ENCODE measurements at places on chromosomes 5 and 9.
A peak's percentile ranks its signal among the peaks of the same experiment; 100 is the strongest.

- no peak for DNase-seq
Measured at GRCh38 chr5:96148376-96148775, 186.7 kb upstream of the ELL2 start.

DNA sequence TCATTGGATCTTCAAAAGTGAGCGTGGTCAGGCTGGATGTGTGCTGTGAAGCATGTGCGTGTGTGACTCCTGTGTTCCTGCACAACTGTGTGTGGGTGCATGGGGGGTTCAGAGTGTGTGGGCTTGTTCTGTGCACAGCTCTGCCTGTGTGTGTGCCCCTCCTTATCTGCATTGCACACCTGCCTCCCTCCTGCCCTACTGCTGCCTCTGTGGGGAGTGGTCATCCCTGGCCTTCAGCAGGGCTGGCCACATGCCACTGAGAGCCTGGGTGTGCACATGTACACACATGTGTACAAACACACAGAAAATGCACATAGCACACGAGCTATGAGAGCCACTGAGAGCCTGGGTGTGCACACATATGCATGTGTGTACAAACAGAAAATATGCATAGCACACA lies 92.1 kb downstream of the CACNA1B start:
- no peak for DNase-seq

DNA sequence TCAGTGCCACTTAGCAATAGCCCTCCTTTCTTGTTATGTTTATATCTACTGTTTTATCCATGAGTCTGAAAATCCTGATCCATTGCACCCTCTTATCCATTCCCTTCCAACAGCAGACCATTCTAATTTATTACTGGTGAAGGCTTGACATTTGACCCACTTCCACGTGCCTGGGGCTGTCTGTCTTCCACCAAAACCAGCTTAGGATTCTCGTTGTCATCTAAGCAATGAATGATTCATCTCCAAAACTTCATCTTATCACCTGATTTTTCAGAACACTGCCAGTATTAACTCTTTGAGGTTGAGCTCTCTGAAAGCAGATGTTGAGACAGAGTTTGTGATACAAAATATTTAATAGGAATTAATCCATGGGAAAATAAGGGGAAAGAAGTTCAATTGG lies 277.8 kb upstream of the FBXL7 start:
- no peak for DNase-seq

DNA sequence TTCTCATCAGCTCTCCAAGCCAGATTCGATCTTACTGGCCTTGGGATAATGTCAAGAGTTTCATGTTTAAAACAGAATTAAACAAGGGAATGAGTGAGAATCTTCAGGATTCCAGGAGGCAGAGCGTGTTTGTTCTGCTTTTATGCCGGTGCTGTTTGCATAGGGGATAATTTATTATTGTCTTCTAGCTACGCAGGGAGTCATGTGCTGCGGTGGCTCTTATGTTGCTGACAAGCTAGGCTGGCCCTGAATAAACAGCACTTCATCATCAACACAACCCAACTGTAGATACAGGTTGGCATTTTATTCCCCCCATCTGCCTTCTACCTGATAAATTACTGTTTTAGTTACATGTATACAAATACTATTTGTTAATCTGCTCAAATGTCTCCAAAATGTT lies 47.1 kb upstream of the PCA3 start:
- DNase-seq: no peak

GRCh38 chr9:9045072-9045471 lies 1245.5 kb upstream of the DMAC1 start:
- DNase-seq: no peak

DNA sequence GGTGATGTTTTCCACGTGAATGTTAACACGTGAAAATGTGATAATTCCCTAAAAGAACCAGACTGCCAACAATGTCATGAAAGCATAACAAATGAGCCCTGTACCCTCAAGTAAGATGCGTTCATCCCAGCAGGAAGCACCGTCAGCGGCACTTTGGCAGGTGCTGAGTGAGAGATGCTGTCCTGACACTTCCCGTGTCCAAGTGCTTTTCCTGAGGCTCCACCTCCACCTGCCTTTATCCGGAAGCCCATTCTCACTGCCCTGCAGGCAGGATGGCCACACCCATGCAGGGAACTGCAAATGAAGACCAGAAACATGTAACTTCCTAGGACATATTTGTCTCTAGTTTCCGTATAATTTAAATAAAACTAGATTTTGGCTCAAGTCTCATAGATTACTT lies 238.0 kb upstream of the IRX2 start:
- no peak for DNase-seq

- no peak for DNase-seq
Measured at GRCh38 chr9:78001946-78002731, 29.5 kb downstream of the GNAQ start.

DNA sequence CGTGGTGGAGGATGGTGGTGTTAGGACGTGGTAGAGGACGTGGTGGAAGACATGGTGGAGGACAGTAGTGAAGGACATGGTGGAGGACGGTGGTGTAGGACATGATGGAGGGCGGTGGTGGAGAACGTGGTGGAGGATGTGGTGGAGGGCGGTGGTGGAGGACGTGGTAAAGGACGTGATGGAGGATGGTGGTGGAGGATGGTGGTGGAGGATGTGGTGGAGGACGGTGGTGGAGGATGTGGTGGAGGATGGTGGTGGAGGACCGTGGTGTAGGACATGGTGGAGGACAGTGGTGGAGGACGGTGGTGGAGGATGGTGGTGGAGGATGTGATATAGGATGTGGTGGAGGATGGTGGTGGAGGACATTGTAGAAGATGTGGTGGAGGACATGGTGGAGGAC lies 67.6 kb downstream of the S1PR3 start:
- no peak for DNase-seq

DNA sequence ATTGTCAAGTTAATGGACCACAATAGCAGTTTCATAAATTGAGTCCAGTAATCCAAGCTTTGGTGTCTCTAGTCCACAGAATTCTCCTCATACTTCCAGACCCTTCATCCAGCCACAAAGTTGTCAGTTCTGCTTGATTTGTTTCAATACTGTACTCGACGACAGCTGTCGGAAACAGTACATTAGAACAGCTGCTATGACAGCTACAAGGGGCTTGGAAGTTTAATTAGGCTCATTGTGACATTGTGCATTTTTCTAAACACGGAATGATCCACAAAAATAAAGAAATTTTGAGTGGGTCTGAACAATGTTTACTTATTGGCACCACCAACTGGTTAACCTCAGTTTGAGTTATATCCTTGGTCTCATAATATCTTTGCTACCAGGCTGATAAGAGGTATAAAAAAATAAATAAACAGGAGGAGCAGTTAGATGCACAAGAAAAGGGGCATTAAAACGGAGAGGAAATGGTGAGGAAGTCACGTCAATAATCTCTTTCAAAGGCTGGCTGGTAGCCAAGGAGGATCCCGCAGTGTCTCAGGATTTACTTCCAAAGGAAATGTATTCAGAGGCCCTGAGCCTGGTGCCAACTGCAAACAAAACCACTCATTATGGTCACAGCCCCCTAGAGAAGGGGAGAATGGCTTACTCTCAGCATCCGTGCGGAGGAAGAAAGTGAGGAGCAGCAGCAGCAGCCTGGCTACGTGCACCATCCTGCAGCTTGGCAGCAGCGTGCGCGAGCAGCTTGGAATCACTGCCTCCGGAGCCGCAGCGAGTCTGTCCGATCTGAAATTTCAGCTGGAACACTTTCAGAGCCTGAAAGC lies 933.8 kb upstream of the DMAC1 start:
- DNase-seq: no peak

DNA sequence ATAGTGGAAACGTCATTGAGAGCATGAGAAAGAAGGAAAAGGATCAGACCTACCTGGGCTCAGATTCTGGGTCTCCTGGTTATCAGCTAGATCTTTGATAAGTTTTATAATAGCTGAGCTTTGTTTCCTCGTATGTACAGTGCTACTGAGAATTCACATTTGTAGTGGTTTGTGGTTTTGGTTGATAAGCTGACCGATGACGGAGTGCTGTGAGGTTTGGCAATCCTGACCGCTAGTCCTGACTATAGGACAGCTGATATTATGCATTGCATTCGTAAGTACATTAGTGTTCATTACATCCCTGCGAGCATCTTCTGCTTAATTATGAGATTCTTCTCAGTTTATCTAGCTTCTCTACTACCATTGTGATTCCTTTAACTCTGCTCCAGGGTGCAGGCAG lies 190.7 kb upstream of the SLC27A6 start:
- no peak for DNase-seq

DNA sequence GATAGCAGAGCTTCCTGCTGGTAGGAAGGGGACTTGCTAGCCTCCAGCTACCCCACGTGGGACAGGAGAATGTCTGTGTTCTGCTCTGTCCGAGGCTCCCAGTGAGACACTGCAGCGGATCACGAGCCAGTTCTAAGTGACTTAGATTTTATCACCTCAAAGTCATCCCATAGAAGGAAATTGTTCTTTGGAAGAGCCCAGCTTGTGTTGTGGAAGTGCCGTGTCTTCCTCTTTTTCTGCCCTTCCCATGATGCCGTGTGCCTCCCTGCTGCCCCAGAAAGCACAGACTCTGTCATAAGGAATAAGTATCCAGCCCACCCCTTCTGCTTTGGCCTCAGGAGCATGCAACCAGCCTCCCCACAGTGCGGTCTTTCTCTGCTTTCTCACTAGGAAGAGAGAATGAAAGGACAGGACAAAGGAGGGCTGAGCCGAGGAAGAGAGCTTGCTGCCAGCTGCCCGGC lies 35.6 kb downstream of the RUFY1 start:
- no peak for DNase-seq

GRCh38 chr5:144203750-144204596 lies 33.3 kb downstream of the KCTD16 start:
- peak; percentile 49 for DNase-seq

DNA sequence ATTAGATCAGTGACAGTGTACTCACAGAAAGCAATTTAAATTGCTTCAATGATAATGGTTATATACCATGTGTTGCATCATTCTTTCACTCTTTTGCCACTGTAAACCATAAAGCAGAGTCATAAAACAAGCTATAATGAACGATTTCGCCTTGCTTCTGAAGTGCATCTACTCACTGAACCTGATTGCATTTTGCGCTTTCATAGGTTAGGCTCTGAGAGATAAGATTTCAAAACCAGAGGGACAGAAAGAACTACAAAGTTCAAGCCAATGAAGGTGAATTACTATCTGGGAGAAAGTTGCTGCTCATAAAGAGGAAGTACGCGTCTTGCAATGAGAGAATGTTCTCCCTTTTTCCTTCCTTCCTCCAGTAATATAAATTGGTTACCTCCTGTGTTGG lies 412.7 kb downstream of the CETN3 start:
- DNase-seq: no peak

DNA sequence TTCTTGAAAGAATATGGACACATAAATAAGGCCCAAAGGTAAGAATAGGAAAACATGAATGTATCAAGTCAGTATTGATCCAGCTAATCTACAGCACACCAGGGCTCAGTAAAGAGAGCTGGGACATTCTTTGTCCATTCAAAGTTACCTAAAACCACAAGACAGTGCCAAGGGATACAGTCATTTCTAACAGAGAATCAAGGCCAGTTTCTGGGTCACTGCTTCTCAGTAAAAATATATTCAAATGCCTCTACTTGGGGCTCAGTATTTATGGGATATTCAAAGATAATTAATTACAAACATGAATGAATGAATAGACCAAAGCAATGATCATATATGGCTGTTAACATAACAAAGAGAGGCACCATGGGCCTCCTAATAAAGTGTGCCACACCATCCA lies 34.9 kb downstream of the MTMR12 start:
- no peak for DNase-seq

DNA sequence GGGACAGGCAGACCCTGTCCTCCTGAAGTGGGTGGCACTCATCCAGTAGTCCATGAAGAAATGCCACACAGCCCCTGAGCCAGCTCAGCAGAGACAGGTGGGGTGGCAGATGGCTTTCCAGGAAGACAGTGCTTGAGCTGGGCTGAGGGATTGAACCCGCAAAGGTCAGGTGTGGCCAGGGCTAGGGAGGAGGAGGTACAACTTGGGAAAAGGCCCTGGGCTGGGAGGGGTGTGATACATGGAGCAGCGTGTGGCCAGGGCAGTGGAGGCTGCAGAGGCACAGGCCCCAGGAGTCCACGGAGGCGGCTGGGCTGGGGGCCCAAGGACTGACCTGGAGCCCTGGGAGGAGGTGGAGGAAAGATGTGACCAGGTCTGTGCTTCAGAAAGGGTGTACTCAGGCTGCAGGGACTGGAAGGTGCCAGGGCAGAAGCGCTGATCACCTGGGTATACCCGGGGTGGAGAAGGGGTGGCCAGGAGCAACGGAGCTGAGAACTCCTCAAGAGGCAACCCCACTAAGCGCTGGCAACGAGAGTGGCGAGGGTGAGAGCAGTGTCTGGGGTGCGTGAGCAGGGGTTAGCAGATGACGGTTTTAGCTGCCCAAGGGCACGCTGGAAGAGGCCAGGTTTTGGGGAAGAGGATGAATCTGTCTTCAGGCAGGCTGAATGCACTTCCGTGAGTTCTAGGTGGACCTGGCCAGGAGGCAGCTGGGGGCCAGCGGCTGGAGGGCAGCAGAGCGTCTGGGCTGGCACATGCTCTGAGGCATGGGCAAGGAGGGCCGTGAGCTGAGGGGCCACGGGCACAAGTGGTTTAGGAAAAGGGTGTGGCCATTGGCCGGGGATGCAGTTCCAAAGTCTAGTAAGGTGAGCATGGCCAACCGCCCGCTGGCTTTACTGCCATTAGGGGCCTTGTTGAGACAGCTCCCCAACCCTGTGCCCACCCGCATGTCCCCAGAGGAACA lies 3.9 kb upstream of the RABL6 start:
- no peak for DNase-seq

DNA sequence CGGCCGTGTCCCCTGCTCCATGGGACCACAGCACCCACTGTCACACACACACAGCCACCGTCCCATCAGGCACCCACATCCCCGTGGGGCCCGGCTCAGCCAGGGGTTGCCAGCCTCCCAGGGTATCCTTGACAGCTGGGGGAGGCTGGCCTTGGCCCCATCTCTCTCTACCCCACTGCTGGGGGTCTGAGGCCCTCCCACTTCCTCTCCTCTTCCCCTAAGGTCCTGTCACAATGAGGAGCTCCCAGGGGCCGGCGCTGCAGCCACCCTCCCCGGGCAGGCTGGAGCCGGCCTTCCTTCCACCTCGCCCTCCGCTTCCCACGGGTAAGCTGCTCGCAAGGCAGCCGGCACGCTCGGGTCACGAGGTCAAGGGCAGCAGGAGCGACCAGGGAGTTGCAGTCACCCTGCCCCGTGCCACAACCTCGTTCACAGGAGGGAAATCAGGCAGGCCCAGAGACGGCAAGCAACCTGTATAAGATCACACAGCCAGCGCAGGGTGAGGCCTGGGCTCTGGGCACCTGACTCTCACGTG lies 38.6 kb upstream of the NOTCH1 start:
- no peak for DNase-seq

- DNase-seq: no peak
Measured at GRCh38 chr5:181199881-181200638, 4.9 kb downstream of the TRIM7 start.

DNA sequence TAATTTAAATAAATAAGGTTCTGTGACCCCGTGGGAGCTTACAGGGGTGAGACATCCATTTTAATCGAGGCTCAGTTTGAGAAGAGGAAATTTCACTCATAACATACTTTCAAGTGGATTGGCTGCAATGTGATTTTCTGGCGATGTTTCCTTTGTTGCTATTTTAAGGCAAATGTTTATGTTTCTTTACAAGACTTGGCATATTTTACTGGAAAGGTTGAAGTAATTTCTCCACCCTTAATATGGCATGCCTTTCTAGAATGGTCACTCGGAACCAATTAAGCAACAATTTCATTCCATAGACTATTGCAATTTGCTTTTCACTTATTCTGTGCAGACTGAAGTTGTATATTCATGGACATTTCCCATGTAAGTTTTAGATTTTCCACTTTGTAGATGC lies 438.0 kb upstream of the WWC1 start:
- no peak for DNase-seq

GRCh38 chr9:114034661-114035062 lies 43.4 kb downstream of the AMBP start:
- DNase-seq: no peak

All from RWPE1 (cell line).